SK-N-SH (cell line): ENCODE measurements at places on chromosomes 7 and 10.
A peak's percentile ranks its signal among the peaks of the same experiment; 100 is the strongest.

GRCh38 chr7:43758029-43758821, at the start of gene BLVRA:
BLVRA (plus strand) TSS chr7:43758680; CDS start chr7:43771159, 12,479 bp downstream.
- DNase-seq, result peak; percentile 100

- peak; percentile 28 for DNase-seq
Measured at GRCh38 chr7:26425655-26426054, 134.0 kb downstream of the SNX10 start.

DNA sequence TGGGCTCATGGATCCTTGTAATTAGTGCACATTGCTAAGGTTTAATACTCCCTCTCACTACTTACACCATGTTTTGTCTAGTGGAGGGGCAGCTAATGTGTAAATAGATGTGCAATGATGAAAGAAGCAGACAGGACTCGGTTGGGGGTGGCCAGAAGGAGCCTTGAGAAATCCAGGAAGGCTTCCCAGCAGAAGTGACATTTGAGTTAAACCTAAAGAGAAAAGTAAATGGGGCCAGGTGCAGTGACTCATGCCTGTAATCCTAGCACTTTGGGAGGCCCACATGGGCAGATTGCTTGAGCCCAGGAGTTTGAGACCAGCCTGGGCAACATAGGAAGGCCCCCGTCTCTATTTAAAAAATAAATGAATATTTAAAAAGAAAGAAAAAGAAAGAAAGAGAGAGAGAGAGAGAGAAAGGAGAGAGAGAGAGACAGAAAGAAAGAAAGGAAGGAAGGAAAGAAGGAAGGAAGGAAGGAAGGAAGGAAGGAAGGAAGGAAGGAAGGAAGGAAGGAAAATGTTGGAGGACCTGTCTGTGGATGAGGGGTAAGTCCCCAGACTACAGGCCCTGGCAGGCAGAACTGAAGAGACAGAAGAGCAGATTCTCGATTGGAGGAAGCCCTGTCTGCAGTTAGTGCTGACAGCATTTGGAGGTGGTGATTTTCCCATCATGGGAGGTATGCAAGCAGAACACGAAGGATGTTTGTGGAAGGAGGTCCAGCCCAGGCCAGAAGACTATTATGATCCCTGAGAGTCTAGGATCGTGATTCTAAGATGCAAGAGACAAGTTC, 3.6 kb downstream of the ELN start:
- DNase-seq, result no peak

- peak; percentile 33 for DNase-seq
Measured at GRCh38 chr10:50310560-50311174, 59.4 kb upstream of the ASAH2 start.

DNA sequence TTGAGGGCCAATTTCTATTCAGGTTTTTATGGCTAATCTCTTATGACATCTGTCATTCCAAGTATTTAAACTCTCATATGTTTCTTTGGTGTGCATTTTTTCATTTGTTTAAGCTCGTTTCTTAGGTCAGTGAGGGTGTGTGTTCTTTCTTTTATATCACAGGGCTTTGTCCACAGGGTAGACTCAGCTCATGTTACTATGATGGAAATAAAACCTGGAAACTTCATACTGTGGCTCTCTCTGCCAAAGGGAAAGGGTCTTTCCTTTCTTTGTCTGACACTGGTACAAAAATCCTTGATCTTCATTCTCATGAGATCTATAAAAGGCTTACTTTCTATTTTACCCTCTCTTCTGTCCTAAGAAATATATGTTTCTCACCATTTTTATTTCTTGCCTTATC, 129.6 kb upstream of the SP8 start:
- DNase-seq, result no peak

DNA sequence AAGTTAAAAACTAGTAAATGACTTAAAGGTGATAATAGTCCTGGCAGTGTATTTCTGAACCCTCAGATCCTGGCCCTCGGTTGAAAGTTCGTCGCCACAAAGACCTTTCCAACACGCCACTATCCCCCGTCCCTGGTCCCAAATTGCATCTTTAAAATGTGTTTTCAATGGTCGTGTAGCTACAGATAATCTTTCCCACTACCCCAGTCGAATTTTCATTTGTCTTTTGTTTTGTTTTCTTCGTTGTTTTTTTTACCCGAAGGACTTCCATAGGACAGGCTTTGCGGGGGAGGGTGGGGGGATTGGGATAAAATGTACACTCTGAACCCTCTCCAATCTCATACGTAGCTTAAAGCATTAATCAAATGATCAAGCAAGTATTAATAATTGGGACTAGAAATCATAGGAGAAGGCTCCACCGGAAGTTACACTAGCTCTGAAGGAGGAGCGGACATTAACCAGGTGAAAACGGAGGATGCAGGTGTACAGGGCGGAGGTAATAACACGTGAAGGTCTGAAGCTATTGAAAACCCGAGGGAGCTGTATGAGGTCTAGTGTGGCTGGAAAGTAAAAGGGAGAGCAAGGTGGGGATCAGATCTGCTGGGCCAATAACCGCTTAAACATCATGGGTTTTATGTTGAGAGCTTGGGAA, 32.8 kb upstream of the PHF14 start:
- DNase-seq, result peak; percentile 48

- no peak for DNase-seq
Measured at GRCh38 chr7:151897161-151897731, 20.3 kb upstream of the PRKAG2 start.

DNA sequence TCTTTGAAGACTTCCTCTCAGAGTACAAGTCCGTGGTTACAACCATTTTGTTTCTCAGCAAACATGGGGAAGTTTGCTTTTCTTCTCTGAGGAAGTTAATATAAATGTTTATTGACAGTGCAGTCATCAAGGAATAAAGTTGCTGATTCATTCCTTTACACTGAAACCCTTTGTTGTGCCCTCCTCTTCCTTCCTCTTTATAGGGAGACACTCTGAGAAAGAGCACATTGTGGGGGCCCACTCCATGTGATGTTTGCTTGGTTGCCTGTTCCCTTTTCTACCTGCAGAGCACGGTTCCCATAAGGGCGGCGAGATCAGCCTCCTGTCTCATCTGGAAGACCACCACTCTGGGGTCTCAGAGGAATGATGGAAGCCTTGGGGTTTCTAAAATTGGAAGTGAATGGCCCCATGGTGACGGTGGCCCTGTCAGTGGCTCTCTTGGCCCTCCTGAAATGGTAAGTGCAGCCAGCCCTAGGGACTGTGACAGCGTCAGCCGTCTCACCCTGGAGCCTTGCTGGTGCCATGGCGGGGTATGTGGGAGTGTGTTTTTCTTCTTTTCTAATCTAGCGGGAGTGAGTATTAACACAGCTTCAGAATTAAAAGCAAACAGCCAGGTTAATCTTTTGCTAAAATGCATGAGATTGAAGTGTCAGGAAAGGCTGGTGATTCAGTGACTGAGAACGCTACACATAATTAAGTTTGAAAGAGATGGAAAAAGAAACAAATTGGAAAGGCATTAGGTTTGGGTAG, at the start of gene TBXAS1:
TBXAS1 (plus strand) TSS at position 240 of the 750 bp plus-strand sequence; CDS start at position 367, 127 bp downstream.
- DNase-seq, result no peak

DNA sequence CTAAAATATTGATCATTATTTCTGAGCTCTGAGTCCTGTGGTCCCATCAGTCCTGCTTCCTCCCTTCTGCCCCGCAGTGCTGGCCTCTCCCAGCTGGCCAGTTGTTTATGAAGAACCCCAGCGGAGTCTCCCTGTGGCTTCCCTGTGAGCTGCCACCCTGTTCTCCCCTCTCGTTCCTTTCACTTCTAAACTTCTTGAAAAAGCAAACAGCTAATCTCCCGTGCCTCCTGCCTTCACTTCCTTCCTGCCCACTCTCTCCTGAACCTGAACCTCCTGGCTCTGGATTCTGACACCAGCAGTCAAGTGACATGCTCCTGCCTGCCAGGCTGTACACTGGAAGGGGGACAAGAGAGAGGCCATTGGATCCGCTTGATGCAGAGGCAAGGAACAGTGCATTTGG, 63.7 kb upstream of the ZPBP start:
- DNase-seq, result no peak

GRCh38 chr7:29623973-29624372, 60.3 kb downstream of the PRR15 start:
- DNase-seq, result no peak

DNA sequence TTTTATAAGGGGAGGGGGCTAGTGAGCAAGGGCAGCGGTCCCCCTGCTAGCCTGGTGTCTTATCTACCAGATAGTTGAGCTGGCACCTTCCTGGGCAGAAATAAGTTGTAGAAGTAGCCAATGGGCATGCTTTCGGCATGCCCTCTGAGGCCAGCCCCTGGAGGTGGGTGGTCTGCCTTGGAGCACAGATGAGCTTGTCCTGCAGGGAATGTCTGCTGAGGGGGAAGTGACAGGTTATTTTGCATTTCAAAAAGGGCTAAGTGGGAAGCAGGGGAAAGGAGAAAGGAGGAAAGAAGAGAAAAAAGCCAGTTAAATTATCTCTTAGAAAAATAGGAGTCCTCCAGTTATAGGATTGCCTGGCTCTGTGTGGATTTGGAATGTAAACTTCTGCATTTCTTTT, 88.9 kb downstream of the GPR26 start:
- DNase-seq, result no peak

- no peak for DNase-seq
Measured at GRCh38 chr10:48667960-48668590, 16.6 kb upstream of the WDFY4 start.

GRCh38 chr10:18400906-18401245, 250.5 kb downstream of the NSUN6 start:
- DNase-seq, result peak; percentile 47

GRCh38 chr7:121475806-121476205, 79.7 kb upstream of the FAM3C start:
- no peak for DNase-seq

DNA sequence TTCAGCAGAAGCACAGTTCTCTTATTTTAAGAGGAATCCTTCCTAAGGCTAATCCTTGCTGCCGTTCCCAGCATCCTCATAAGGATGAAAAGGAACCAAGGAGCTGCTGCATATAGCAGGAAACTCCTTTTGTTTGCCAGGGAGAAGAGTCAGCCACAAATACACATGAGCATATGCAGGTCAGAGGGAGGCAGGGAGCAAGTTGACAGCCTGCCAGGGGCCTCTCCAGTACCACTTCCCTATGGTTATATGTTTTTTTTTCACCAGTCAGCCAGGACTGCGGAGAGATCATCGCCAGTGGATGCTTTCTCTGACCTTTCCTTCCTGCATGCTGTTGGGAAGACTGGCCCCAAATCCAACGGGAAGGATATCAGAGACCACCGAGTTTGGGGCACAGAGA, 39.8 kb downstream of the SLC35B4 start:
- no peak for DNase-seq

GRCh38 chr7:150335774-150336112, 5.7 kb downstream of the RARRES2 start:
- no peak for DNase-seq

DNA sequence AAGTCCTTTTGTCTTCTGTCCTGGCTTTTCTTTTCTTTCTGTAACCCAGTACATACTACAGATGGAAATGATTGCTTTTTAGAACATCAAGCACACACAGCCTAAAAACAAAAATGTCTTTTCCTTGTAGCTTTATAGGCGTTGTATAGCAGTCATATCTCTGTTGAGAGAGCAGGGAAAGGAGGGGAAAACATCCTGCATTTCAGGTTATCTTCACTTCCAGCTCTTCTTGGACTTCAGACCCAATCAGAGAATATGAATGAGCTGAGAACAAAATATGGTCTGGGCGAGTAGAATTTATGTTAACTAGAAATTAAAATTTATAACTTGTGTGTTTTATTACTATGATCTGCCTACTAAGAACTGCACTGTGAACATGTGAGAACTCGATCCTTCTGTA, 14.7 kb downstream of the TMEM60 start:
- no peak for DNase-seq

DNA sequence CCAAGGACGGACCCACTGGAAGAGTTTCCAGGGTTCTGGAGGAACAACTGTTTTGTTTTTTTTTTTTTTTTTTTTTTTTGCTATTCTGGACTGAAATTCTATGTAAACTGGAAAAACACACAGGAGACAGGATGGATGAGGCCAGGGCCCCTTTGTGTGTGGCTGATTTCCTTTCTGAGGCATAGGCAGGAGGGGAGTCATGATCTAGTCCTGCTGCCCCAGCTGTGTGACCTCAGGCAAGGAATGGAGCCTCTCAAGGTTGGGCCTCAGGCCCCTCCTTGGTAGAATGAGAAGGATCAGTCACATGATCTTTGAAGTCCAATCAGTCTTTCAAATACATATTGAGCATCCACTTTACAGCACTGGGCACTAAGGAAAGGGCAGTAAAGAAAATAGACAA, 87.6 kb downstream of the SH3PXD2A start:
- DNase-seq, result no peak

GRCh38 chr10:23106331-23107072, 11.1 kb downstream of the MSRB2 start:
- DNase-seq, result no peak
